Thoracic aorta (tissue), 2 donors: ENCODE measurements at places on chromosomes 12 and 14. TPM values are rescaled to one million over a fixed set of nuclear protein-coding genes. Genes with fewer than 3 reads are reported as not detected.

- peaks cover 9% of the 10 kb centered on the region for H3K4me1 ChIP-seq
- H3K4me3 ChIP-seq = no peak overlapping the region
- H3K27me3 ChIP-seq = no peaks in the 10 kb centered on the region
- no peak overlapping the region for H3K27ac ChIP-seq
- no peak for DNase-seq
- H3K36me3 ChIP-seq = no peaks in the 10 kb centered on the region
Measured at GRCh38 chr14:100440758-100441203, 117.6 kb downstream of the SLC25A47 start.

DNA sequence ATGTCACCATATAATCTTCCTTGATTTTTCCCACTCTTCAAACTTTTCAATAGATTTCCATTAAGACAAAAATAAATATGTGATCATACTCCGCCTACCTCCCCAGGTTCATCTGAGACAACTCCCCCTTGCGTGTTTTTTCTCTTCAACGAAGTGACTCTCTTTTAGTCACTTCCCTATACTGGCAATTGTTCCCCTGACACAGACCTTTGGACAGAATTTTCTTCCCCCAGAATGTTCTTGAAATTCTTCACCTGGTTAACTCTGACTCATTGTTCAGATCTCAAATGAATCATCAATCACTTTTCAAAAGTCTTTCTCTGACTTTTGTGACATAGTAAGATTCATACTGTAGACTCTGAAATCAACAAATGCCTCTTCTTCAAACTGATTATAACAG is 727.3 kb upstream of the LMO3 start:
- no peaks in the 10 kb centered on the region for H3K36me3 ChIP-seq
- H3K27me3 ChIP-seq = no peaks in the 10 kb centered on the region
- no peak for DNase-seq
- H3K4me1 ChIP-seq = no peaks in the 10 kb centered on the region

Gene DYNLL1
- total RNA-seq = 199 TPM

Gene PPP1R36
- total RNA-seq = not detected
